ENCODE measurements at places on chromosomes 13 and 19.
A peak's percentile ranks its signal among the peaks of the same experiment; 100 is the strongest.

GRCh38 chr19:1488282-1488601 lies 1.9 kb downstream of the PCSK4 start:
- no peak for DNase-seq

GRCh38 chr13:111917901-111918300 lies 149.0 kb upstream of the SOX1 start:
- DNase-seq: no peak

DNA sequence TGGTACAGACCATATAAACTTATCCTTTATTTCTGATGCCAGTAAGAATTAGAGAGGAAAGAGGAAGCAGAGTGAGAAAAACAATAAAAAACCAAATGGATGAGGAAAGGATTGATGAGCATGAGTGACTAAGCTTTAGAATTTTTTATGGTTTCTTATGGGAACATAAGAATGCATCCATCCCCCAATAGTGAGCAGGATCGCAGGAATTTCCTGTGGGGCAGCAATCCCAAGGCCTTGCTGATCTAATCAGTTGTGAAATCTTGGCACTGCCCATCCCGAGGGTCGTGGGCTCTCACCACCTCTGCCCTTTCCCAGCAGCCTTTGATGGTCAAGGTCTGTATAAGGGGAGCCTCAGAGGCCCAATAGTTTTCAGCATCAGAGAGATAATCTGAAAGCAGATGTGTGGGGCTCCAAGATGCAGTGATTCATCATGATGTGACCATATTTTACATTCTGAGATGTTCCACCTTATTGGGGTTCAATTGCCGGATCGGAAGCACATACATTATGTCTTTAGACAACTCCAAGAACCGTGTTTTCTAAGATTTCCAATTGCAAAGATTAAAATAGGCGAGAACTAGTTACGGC lies 222.1 kb downstream of the DNAJC15 start:
- no peak for DNase-seq

DNA sequence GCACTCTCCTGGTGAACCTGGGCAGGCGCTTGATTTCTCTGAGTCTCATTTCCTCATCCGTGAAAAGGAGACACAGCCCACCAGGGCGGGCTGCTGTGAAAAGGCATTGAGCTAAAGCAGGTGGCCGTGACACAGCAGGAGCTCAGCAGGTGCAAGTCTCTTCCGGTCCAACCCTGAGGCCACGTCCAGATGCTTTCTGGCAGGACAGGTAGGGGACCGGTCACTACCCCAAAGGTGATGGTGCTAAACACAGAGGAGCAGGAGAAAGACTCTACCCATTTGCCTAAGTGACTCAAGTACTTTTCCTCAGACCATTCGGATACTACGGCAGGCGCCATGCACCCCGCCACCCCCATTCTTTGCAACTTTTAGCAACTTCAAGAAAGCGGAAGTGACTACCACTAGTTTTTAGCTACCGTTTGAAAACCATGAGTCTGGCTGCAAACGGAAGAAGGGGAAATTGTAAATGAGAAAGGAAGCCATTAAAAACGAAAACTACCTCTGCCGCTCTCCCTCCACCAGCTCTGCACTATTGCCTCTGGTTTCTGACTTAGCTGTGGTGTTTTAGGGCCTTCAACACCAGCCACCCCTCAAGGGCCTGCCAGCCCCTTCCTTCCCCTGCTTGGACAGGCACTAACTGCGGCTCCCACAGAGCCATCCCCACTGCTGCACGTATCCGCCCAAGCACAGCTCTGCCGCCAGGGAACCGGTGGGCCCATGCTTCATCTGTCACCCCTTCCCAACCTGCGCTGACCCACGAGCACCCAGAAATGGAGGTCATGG lies 4.8 kb downstream of the PPP6R1 start:
- peak; percentile 90 for DNase-seq

Data from CD4-positive, CD25-positive, alpha-beta regulatory T cell (primary cell).